Stimulated activated CD8-positive, alpha-beta memory T cell treated with anti-CD3 and anti-CD28 coated beads, Interleukin-4, amount 100 ng/mL, for 24 hours (primary cell): ENCODE measurements at places on chromosomes 5 and 9.

- no peak for DNase-seq
Observed at GRCh38 chr5:95718203-95718602, 12.9 kb upstream of the RHOBTB3 start.

GRCh38 chr5:90871391-90871991 is 312.9 kb downstream of the ADGRV1 start:
- no peak for DNase-seq

DNA sequence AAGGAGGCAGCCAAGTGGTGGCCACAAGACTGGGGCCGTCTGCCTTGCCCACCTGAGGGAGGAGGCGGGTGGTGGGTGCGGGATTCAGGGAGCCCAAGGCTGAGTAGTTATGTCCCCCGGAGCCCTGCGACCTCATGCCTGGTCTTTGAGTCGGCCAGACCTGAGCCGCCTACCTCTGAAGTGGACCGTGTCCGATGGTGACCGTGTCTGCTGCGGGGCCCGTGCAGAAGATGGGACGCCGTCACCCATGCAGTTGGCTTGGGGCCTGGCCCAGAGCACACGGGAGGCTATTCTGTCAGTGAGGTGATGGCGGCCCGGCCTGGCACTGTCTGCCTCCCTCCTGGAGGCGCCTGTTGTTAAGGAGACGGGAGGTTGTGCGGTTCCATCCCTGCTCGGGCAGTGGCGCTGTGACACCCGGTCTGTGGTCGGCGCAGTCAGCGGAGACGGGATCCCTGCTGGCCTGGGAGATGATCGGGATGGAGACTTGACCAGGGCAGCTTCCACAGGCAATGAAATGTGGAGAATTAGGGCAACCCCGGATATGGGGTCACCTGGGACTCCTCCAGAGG is 62.5 kb upstream of the FCN2 start:
- no peak for DNase-seq

DNA sequence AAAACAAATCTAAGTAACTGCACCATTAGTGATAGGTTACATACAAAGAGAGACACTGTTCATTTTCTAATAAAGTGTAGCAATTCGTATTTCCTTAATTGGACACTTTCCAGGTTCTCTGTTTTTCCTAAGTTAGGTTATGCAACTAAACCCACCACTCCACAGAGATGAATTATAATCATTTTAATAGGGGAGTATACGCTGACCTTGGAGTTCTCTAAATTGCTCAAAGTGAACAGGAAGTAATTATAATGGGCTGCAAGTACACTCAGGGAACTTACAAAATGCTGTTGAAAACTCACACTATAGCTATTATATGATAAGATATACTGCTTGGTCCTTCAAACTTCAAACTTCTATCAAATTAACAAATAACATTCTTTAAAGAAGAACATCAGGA is 18.2 kb upstream of the ADCY2 start:
- no peak for DNase-seq

- DNase-seq = no peak
Observed at GRCh38 chr9:92180669-92181181, 65.5 kb upstream of the SPTLC1 start.

GRCh38 chr5:50873595-50874277 is 207.3 kb downstream of the PARP8 start:
- DNase-seq = no peak

DNA sequence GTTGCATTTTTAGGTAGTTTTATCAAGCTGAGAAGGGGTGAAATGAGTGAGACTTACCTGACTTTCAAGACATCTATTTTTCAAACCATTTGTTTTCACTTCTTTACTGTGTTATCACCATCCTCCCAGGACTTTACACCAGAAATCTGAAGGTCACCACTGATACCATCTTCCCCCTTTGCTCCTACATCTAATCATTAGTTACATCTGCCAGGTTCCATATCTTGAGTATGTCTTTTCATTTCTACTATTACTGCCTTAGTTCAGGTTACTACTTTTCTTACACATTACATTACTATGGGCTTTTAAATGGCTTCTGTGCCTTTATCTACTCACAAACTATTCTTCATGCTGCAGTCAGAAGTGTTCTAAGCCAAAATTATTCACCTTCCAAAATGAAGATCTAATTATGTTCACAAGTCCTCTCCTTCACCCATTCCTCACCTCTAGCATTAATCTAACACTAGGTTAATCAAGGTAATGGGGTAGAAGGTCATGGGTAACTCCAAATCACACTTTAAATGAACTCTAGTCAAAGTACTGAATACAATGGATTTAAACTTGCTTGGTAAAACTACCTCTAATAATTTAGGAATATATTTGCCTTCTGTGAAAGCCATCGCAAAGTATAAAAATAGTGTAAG is 2.1 kb upstream of the HSDL2 start:
- DNase-seq = no peak

DNA sequence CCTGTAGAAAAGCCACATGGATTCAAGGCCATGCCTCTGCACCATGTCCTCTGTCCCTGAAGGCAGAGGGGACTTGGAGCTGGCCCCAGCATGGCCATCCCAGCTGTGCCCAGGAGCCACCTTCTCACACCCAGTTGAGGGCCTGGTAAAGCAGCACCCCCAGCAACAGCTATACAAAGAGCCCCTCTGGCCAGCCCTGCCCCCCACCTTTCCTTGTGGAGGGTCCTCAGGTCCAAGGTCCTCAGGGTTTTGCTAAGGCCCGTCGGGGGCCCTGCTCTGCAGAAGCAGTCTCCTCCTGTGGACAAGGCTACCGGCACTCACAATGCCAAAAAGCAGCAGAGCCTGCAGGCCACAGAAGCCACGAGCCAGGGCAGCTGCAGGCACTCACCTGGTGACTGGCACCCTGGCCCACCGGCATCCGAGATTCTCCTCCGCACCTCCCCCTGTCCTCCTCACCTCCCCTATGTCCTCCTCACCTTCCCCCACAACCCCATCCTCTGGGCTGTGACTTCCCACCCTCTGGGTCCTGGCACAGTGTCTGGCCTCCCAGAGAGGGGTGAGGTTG is 39.9 kb upstream of the LPCAT1 start:
- no peak for DNase-seq

GRCh38 chr9:14193328-14193990 is 120.5 kb downstream of the NFIB start:
- no peak for DNase-seq

DNA sequence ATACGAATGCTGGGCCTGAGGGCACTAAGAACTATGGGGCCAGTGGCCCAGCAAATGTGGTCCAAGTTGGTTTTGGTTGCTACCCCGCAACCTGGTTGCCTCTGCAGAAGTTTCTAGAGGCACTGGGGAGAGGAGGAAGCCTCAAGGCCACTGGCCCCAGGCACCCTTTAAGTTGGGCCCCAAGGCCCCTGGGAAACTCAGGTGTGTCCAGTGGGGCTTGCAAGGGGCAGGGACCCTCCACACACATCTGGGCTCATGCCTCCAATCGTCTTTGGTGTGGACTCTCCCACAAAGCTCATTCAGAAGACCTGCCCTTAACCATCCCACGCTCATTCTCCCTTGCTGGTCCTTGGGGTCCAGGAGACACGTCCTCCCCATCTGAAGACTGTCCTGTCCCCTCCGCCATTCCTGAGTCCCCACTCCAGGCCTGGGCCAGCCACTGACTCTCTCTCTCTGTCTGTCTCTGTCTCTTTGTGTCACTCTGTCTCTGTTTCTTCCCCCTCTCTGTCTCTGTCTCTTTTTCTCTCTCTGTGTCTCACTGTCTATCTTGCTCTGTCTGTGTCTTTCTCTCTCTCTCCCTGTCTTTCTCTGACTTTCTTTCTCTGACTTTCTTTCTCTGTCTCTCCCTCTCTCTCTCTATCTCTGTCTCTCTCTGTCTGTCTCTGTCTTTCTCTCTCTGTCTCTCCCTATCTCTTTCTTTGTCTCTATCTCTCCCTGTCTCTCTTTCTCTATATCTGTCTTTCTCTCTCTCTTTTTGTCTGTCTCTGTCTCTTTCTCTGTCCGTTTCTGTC is 3.3 kb upstream of the SLC6A19 start:
- no peak for DNase-seq

DNA sequence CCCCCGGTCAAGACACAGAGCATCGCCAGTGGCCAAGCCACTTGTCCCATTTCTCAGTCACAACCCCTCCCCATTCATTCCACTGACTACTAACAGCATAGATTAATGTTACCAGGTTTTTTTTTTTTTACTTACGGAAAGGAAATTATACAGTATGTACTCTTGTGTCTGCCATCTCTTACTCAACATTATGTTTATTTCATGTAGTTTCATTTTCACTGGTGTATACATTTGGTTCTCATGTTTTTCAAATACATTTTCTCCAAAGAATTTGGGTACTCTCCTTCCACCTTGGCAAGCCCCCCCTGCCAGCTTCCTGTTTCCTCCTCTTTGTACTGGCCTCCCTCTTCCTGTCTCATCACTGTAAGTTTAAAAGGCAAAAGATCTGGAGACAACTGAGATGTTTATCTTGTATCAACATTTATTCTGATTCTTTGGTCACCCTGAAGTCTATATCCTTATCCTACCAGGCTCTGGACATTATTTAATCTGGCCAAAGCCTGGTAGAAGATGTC is 207.3 kb downstream of the SAXO1 start:
- DNase-seq = no peak

DNA sequence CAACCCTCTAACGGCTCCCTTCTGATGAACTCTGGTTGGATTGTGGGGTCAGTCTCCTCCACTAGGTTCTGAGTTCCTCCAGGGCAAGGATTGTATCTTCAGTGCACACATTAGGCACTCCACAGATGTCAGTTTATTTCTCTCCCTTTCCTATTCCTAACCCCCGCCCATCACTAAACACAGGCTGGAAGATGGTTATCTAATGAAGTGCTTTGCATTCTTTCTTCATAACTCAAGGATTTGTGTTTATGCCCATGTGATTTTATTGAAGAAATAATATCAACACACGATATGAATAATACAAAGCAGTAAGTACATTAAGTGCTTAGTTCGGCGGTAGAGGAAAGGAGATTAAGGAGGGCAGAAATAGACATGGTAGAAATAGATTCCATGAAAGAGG is 4.4 kb upstream of the CREBRF start:
- DNase-seq = no peak

DNA sequence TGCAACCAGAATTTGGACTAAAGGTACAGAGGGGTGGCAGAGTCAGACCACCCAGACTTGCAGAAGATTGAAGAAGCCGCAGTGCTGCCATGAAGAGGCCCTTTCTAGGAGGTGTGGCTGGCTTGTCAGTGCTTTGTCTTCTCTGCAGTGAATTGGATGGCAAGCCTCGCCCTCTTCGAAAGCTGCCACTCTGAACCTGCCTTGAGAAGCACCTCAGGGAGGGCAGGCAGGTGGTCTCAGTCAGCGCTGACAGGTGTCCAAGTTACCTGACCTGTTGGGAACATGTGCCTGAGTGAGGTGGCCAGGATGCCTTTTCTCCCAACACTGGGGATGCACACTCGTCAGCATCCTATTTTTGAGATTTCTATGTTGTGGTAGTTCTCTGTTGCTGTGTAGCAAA is 6.2 kb downstream of the TENT4A start:
- no peak for DNase-seq

GRCh38 chr5:23158179-23158578 is 305.0 kb upstream of the CDH12 start:
- DNase-seq = no peak
